Brain microvascular endothelial cell (primary cell): ENCODE measurements at places on chromosomes 13 and 19.
A peak's percentile ranks its signal among the peaks of the same experiment; 100 is the strongest.

DNA sequence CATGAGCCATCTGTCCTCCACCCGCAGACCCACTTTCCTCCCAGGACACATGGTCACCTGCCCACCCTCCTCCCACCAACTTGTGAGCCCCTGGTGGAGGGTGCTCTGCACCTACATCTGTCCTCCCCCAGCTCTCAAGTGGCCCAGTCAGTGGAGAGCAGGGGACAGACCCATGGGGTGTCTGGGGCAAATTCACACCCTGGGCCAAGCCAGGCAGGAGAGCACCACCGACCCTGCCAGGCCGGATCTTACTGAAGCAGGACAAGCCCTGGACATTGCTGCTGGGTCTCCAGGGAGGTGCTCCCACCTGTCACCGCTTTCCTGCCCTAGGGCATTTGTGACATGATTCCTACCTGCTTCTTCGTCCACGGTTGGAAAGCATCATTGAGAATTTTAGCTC is 221.6 kb downstream of the TUBA3C start:
- DNase-seq: no peak

- no peak for DNase-seq
These were observed 16.3 kb upstream of the TSPAN16 start for GRCh38 chr19:11279505-11280236.

DNA sequence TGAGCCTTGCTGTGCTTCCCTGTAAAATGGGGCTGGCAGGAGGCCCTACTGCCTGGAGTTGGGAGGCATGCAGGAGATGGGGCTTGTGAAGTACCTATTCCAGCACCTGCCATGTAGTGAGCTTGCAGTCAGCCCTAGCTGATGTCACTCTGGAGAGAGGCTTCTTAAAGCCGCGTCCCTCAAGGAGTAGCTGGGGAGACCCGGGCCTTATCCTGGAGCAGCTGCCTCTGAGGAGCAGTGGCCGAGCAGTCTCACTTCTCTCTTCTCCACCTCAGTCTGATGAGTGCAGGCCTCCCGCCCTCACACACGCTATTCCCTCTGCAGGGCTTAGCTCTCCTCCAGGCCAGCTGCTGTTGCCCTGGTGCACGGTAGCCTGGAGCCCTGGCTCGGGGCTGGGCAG is 18.0 kb downstream of the CLASRP start:
- DNase-seq: no peak

DNA sequence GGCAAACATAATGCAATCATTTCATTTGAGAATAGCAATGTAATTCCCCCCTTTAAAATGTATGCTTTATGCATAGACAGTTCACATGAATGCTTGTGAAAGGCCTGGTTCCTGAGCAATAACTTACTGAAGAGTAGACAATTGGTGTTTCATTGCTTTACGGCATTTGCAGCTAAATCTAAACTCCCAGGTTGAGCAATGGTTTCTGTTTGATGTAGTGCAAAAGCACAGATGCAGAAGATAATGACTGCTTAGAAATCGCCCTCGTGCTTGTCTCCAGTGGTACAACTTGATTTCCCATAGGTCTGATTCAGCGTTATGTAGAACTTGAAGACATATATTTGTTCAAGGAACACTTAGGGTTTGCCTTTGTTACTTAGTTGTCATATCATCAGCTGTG is 1018.3 kb downstream of the DIAPH3 start:
- no peak for DNase-seq

DNA sequence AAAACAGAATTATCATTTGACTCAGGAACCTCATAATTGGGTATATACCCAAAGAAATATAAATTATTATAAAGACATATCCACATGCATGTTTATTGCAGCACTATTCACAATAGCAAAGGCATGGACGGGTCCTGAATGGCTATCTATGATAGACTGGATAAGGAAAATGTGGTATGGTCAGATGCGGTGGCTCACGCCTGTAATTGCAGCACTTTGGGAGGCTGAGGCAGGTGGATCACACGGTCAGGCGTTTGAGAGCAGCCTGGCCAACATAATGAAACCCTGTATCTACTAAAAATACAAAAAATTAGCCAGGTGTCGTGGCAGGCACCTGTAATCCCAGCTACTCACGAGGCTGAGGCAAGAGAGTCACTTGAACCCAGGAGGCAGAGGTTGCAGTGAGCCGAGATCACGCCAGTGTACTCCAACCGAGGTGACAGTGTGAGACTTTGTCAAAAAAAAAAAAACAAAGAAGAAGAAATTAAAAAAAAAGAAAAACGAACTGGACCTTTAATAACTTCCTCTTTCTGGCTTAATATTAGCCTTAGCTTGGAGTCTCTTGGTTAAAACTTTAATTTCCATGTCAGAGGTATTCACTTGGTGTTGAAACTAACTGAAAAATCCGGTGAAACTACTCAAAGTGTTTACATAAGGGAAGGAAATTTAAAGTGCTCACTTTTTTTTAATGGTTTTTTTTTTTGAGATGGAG is 104.4 kb downstream of the ZNF486 start:
- DNase-seq: no peak

DNA sequence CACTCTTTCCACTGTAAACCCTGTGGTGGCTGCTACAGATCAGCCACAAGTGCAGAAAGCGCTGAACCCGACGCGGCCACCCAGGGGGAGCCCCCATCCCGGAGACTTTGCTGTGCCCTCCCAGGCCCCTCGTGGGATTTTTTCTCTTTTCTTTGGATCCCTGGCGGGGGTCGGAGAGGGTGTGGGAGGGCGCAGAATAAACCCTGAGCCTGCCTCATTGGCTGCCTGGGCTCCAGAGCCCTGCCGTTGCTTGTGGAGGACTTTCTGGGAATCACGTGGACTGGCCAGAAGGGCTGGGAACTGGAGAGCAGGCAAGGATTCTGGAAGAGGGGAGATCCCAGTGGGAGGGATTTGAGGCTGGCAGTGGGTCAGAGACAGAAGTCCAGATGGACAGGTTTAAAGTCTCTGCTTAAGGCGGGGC is 24.9 kb downstream of the GADD45B start:
- no peak for DNase-seq

GRCh38 chr19:29836409-29836825 is 24.6 kb downstream of the CCNE1 start:
- no peak for DNase-seq

- DNase-seq: no peak
These were observed 8.3 kb downstream of the PRAM1 start for GRCh38 chr19:8494158-8494557.

- no peak for DNase-seq
These were observed 43.1 kb upstream of the AMER2 start for GRCh38 chr13:25215253-25215575.

DNA sequence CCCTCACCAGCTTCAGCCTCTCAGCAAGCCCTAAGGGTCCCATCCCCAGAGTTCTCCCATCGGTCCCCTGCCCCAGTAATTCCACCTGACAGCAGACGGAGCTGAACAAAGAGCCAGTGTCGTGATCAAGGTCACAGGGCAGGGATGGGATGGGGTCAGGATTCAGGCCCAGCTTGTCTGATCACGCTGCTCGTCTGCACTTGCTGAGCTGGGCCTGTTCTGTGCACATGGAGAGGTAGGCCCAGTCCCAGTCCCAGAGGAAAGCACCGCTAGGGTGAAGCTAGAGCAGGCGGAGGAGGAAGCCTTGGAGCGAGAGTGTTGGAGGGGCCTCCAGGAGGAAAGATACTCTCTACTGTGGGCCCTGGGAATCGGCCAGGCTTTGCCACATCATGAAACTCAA is 7.1 kb upstream of the RBM42 start:
- no peak for DNase-seq

DNA sequence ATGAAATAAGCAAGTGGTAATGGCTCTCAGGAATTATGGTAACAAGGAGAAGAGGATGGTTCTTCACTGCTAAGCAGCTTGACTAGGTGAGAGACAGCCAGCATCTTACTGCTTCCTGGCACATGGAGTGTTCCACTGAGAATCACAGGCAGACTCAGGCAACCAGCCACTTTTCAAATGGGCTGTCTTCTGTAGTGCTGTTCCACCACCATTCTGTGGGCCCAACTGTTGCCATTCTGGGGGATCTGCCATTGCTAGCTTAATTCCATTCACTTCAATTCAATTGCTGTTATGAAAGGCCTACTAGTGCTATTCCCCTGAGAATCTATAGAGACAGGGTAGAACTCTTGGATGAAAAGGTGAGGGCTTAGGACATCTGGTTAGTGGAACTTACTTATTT is 341.9 kb downstream of the KCNRG start:
- DNase-seq: no peak

DNA sequence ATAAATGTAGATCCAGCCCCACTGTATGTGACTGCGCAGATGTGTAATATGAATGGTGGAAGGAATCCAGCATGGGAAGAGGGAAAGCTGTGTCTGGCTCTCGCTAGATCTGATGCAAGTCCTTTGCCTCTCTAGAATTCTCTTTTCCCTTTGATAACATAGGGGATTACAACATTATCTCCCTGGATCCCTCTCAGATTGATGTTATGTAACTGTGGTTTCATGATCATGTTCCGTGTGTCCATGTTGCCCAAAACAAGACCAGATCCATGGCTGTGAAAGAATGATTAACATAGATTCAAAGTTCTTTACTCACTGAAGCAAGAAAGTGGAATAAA is 184.0 kb upstream of the UBL3 start:
- no peak for DNase-seq

- DNase-seq: no peak
These were observed 82.8 kb downstream of the TSC22D1 start for GRCh38 chr13:44493213-44493812.

- no peak for DNase-seq
These were observed 486.4 kb upstream of the PCDH20 start for GRCh38 chr13:61901946-61902541.

- no peak for DNase-seq
These were observed 23.5 kb downstream of the CDADC1 start for GRCh38 chr13:49271264-49271663.

DNA sequence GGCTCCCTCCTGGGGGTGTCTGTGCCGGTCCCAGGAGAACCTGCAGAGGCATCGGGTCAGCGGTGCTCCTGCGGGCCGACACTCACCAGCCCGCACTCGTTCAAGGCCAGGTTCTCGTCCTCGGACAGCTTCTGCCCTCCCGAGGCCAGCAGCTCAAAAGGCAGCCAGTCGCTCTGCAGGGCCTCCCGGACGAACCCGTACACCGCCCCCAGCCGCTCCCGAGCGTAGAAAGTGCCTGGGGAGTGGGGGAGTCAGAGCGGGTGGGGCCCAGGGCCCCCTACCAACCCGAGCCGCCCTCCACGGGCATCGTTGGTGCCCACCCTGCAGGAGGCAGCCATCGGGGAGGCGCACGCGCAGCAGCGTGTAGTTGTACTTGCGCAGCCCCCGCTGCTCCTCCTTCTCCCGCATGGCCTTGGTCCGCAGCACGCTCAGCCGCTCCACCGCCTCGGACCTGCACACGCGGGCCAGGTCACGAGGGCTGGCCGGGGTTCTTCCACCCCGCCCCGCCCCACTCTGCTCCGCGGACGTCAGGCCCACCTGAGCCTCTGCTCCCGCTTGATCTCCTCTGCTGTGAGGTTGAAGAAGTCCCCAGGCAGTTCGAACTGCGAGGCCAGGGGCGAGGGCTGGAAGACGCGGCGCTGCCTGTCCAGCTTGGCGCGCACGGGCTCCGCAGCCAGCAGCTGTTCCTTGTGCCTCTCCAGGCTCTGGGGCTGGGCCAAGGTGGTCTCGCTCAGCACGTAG is 11.5 kb downstream of the UBXN6 start:
- no peak for DNase-seq

DNA sequence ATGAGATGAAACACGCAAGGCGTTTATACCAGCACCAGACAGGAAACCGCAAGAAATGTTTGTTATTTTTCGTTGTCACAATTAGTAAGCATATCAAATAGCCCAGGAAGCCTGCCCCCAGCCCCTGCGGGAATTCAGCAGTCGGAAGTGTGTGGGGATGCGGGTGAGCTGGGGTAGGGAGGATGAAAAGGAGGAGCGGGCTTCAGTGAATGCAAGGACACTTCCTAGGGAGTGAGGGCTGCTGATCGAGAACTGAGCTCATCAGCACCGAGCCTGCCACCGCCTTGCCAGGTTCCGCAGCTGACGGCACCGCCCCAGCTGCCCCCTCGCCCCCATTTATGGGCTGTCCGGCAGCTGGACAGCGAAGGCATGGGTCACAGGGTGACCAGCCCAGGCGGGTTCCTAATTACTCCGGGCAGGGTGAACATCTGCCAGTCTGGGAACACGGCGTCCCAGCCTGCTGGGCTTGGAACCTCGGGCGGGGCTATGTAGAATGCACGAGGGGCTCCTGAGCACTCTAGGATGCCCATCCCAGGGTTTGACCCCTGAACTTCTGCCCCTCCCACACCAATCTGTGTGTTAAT is 1.6 kb upstream of the BEST2 start:
- peak; percentile 39 for DNase-seq

GRCh38 chr13:99197117-99197651 is 3.5 kb upstream of the UBAC2 start:
- no peak for DNase-seq

GRCh38 chr13:39913928-39914327 is 258.5 kb downstream of the COG6 start:
- DNase-seq: peak; percentile 59

DNA sequence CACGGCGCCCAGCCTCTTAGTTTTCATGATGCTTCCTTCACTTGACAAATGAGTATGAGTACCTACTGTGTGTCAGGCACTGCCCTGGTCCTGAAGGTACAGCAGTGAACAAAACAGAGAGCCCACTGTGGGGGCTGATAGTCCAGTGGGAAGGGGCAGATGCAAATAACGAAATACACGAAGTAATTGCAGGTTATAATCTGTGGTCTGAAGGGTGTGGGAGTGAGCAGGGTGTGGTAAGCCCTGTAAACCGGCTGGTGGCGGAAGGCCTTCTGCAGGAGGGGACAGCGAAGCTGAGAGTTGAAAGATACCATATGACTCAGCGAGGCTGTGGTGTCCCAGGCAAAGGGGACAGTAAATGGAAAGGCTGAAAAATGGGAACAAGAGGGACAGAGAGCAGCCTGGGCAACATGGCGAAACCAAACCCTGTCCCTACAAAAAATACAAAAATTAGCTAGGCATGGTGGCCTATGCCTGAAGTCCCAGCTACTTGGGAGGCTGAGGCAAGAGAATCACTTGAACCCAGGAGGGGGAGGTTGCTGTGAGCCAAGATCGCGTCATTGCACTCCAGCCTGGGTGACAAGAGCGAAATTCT is 60.5 kb downstream of the MAP4K1 start:
- no peak for DNase-seq

DNA sequence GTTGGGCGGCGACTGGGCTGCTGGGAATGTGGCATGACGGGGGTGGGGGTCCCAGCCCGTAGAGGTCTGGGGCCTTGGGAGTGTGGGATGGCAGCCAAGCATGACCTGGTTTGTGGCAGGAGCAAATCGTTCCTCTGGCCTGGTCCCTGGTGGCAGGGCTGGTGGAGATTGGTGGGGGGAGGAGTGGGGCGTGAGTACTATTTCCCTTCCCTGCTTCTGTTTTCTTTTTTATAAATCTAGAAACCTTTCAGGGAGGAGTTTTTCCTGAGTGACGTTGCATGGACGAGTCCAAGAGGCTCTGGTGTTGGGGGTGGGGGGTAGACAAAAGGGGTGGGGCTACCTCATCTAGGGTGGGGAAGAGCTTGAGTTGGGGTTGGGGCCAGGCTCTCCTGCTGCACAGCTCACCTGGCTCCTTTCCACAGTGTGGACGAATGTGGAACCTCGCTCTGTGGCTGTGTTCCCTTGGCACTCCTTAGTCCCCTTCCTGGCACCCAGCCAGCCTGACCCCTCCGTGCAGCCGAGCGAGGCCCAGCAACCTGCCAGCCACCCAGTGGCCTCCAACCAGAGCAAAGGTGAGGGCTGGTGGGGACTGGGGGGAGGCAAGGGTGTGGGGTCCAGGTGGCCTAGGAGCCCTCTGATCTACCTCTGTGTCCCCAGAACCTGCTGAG is 15.4 kb upstream of the PRR19 start:
- no peak for DNase-seq

- no peak for DNase-seq
These were observed 130.9 kb downstream of the DIAPH3 start for GRCh38 chr13:60032851-60033250.

- no peak for DNase-seq
These were observed 2.0 kb upstream of the MEDAG start for GRCh38 chr13:30904043-30904442.
